ENCODE measurements at places on chromosomes 12 and 14.

- no peak for DNase-seq
Observed at GRCh38 chr12:107026806-107027635, 40.1 kb upstream of the MTERF2 start.

DNA sequence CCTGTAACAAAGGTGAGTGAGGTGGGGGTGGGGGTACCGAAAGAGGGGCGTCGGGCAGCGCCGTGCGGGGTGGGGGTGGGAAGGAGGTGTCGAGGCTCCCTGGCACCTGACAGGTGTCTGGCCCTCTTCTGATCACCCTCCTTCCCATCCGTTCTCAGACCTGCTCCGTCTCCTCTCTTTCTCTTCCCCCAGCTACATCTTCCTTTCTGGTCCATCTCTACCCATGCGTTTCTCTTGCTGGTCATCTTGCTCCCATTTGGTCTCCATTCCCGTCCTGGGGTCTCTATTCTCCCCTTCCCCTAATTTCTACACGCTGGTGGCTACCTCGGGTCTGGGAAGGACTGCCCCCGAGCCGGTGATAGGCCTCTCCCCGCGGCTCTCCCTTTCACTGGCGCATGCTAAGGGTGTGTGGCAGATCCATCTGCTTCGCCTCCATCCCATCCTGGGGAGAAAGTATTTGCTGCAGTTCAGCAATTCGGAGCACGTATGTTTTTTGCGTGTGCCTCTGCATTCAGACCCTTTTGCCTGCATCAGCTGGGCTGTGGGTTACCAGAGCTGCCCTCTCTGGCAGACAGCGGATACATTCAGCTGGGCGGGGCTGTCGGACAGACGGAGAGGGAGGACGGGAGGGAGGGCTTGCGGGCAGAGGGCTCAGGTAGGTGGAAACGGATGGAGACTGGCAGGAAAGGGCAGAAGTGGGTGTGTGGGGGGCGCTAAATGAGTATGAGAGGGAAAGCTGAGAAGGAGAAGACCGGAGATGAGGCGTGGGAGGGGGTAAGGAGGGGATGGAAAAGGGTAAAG, 730 bp downstream of the CLSTN3 start:
- peak; percentile 33 for DNase-seq

DNA sequence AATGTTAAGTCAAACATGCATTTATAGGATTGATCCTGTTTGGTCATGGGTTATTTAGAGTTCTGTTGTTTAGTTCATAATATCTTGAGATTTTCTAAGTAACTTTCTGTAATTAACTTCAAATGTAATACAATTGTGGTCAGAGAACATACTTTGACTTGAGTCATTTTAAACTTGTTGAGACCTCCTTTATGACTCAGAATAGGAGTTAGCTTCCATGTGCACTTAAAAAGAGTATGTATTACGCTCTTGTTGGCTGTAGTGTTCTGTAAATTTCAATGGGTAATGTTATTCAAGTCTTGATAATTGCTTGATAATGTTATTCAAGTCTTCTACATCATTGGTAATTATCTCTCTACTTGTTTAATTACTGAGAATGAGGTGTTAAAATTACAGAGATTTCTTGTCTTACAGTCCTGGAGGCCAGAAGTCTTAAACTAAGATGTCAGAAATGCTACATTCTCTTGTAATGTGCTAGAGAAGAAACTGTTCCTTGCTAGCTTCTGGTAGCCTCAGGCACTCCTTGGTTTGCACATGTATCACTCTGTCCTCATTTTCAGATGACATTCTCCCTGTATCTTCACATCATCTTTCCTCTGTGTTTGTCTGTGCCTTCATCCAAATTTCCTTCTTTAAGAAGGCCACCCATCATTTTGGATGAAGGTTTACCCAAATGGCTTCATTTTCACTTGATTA, 197.3 kb downstream of the TMTC3 start:
- no peak for DNase-seq

DNA sequence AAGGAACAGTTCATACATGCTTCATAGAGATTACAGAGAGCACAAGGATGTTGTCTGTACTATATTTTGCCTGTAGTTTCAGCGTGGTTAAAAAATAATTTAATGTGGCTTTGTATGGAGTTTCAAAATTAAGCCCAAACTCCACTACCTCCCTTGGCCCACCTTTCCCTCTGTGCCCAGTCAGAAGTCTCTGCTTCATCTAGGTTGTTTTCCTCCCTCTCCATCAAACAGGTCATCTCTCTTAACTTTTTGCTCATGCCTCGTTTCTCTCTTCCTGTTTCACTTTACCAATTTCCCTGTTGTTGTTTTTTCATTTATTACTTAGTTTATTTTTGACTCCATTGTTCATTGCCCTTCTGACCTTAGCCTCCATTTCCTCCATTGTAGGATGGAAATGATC, 94.9 kb upstream of the NEDD1 start:
- no peak for DNase-seq

DNA sequence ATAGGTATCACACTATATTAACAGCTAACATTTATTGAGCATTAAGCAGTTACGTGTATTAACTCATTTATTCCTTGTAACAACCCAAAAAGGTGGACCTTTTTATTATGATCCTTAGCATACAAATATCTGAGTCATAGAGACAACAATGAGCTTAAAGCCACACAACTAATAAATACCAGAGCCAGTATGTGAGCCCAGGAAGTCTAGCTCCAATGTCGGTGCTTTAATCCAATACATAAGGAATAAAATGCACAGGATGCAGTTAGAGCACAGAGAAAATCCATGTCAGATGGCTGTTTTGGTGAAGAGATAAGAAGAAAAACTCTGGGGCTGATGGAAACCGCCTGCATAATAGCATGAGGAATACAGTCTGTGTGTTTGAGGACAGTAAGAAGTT, 888.6 kb downstream of the TMTC2 start:
- DNase-seq, result no peak

DNA sequence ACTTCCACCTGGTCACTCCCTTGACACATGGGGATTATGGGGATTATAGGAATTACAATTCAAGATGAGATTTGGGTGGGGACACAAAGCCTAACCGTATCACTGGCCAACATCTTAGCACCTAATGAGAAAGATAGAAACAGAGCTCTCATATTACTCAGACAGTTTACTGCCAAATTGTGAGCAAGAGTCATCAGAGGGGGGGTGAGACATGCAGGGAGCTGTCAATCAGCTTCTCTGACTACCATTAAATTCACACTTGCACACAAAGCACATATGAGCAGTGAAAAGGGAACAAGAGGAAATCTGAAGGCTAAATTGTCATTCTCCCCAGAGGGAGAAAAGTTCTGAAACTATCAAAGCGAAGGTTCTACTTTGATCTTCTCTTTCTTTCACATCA, 78.1 kb upstream of the GRIN2B start:
- DNase-seq, result no peak

GRCh38 chr12:88600272-88600671, 20.0 kb upstream of the KITLG start:
- DNase-seq, result no peak

DNA sequence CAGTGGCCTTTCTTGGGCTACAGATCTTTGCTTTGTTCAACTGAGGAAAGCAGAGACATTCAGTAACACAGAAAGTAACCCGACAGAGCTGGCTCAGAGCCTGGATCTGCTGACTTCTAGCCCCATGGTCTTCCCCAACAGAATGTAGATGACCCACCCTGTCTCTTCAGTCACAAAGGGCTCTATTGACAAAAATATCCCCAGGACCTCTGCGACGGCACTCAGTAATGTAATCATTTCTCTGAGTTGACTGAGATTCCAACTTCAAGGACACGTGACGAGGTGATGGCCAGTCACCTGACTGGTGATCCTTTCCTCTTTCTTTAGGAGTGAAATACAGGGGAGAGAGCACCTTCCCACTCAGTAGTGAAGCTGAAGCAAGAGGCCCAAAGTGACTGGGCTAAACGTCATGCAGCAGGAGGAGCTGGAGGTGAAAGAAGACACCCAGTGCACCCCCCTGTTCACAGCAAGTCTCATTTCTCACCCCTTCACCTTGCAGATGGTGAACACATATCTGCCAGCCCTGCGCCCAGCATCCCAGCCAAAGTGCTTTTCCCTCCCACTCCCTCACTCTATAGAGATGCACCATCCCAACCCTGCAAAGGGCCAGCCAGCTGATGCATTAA, 179.2 kb upstream of the EGLN3 start:
- no peak for DNase-seq

- DNase-seq, result no peak
Observed at GRCh38 chr14:84927096-84927827, 602.7 kb upstream of the FLRT2 start.

GRCh38 chr14:74551431-74552371, 58.1 kb downstream of the ISCA2 start:
- DNase-seq, result no peak

DNA sequence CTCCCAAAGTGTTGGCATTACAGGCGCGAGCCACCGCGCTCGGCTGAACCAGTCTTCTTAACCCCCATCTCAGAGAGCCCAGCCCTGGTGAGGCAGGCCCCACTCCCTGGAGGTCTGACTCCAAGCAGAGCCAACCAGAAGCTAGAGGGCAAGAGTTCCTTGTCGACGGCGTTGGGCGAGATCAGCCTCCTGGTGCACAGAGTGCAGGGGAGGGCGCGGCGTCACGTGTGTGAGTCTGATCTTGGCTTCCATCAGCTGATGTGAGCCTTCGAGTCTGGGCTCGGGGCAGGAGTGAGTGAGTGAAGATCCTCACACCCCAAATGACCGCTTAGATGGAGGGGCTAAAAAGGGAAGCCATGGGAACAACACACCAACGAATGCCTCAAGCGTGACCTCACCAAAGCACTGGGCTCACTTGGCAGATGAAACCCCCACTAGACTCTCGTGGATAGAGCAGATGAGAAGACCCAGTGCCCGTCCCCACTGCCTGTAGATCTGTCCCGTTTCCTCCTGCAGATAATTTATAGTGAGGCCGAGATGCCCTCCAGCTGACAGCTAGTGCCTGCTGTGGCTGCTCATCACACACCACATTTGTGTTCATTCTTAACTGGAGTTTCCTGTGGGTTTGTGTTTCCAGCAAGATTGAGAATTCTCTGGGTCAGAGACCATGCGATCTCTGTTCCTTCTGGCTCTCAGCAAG, 28.6 kb upstream of the ADGRD1 start:
- no peak for DNase-seq

- no peak for DNase-seq
Observed at GRCh38 chr12:14260011-14260993, 105.2 kb upstream of the ATF7IP start.

GRCh38 chr12:66417217-66417616, 114.9 kb downstream of the HELB start:
- no peak for DNase-seq

DNA sequence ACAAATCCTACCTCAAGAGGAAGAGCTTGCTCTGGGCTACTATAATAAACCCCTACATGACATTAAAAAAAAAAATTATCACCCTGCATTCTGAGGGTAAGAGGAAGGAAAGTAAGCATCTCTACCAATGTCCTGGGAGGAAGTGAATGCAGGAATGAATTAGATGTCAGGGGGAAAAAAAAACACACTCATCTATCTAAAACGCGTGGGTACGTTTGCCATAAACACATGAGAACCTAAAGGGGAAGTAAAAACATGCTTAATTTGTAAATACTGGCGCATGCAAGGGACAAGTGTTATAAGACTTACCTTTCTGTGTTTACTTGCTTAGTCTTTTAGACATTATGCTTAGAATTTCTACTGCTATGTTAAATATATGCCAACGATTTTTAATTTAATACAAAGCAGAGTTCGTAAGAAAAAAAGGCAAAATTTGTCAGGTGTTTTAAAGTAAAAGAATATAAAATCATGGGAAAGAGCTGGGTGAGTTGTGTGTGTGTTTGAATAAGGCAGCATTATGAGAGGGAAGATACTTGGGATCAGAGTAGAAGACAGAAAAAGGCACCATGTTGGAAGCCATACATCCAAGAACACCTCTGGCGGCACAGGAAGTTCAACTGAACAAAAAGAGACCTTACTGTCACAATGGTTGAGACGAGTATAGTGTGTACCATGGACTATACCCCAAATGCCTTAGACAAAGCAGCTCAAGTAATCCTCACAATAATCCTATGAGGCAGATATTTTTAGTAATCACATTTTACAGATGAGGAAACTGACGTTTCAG, 1.5 kb downstream of the TMED8 start:
- DNase-seq, result no peak

- no peak for DNase-seq
Observed at GRCh38 chr12:116474331-116474730, 84.8 kb upstream of the MAP1LC3B2 start.

GRCh38 chr14:69093631-69094421, 59.1 kb downstream of the DCAF5 start:
- DNase-seq, result no peak

GRCh38 chr12:77837876-77838291, 7.2 kb downstream of the NAV3 start:
- no peak for DNase-seq

GRCh38 chr12:116771651-116772050, 33.5 kb downstream of the RNFT2 start:
- DNase-seq, result no peak

- no peak for DNase-seq
Observed at GRCh38 chr12:50727466-50727865, 36.4 kb upstream of the ATF1 start.

- DNase-seq, result no peak
Observed at GRCh38 chr14:101058571-101058970, 155.0 kb upstream of the RTL1 start.

DNA sequence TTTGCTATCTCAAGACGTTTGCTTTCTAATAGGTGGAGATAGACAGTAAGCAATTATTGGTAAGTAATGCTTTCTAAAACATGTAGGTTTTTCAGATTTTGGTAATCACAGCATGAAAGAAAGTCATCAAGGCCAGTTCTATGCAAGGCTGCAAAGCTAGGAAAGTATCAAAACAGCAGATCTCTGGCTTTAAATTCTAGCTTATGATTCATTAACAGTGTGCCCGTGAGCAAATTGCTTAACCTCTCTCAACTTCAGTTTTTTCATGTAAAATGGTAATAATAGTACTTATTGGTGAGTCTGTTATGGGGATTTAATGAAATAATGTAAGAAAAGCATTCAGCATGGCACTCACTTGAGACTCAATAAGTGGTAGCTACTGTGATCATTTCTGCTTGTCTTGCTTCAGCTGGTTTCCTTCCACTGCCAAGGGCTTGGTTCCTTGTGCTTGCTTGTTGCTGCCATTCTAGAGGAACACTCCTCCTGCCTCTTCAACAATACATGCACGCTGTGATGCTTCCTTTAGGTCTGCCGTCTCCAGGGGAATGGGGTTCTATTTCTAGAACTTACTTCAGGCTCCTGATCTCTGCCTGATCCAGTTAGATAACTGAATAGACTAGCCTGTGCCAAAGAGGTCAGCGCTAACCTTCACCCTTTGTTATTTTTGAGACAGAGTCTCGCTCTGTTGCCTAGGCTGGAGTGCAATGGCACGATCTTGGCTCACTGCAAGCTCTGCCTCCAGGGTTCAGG, 88.4 kb downstream of the CAND1 start:
- no peak for DNase-seq

Data from activated CD8-positive, alpha-beta memory T cell treated with anti-CD3 and anti-CD28 coated beads for 1 hour (primary cell).